ENCODE measurements at places on chromosomes 1 and 21.

DNA sequence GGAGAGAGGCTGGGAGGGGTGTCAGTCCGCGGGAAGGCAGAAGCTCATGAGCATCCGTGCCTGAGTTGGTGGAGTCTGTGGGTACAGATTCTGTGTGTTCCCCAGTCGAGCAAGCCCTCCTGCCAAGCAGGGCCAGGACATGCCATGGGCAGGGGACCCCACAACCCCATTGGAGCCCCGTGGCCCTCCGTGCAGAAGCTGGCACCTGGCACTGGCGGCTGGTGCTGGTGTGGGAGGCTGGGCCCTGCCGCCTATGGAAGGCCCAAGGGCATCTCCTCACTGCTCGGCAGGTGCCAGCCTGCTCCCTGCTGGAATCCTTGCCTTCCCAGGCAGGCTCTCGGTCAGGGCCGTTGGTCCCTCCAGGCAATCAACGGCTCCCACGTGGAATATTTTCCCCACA, 73.7 kb downstream of the UBE2T start:
- no peak for DNase-seq

- DNase-seq: no peak
Observed at GRCh38 chr1:202848191-202848542, 37.4 kb downstream of the PCAT6 start.

GRCh38 chr1:37244083-37244480, 209.8 kb upstream of the GRIK3 start:
- no peak for DNase-seq

DNA sequence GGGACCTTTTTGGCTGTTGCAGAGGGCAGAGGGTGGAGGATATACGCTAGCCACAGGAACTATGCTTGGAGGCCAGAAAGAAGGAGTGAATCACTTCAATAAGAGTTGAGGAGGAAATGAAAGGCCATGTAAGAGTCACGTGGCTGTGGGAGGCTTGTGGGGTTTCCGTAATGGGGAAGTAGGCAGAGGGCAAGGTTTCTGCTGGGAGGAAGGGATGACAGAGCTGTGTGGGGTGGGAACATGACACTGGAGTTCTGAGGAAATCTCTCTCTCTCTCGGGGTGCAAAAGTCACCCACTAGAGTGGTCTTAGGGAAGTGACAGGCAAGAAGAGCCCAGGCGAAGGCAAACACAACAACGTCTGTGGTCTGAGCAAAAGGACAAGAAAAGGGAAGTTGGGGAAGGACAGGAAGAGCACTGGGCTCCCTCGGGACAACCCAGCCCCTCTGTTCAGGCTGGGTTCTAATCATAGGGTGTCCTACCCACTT, 3.9 kb upstream of the CD1C start:
- DNase-seq: no peak

- DNase-seq: no peak
Observed at GRCh38 chr1:17414022-17414421, 25.5 kb downstream of the RCC2 start.

DNA sequence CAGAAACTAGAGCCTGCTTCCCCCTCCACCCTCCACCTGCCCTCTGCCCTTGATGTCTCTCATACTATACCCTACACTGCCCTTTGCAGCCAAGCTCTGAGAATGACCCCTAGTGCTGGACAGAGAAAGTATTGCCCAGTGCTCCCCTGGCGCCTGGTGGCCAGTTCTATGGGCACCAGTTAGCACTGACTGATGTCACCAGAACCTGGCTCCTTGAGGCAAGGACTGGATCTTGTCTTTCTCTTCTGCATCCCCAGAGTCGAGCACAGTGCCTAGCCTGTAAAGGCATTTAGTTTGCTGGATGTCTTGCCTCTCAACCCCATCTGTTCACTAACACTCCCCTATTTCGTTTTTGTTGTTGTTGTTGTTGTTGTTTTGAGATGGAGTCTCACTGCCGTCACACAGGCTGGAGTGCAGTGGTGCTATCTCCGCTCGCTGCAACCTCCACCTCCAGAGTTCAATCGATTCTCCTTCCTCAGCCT, 5.9 kb downstream of the PHLDA3 start:
- DNase-seq: no peak

GRCh38 chr1:89546082-89546889, 21.7 kb downstream of the LRRC8B start:
- DNase-seq: no peak

- no peak for DNase-seq
Observed at GRCh38 chr1:78472851-78473496, 17.8 kb upstream of the PTGFR start.

DNA sequence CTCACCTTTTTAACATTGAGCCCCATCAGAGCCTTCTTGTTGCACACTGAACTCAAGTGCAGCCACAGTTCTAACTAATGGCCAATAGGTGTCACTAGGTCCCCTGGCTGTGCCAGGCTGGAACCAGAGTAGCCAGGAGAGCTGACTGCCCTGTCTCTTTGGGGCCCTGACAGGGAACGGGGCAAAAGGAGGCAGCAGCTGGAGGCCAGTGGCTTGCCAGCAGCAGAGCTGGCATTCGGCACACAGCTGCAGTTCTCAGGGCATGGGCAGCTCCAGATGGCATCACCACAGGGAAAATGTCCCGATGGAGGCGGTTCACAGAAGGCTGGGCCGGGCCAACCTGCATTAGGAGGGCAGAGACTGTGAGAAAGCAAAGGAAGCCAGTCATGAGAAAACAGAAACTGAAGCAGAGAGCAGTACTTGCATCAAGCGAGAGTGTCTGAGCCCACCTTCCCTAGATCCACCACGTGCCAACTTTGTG, 188.6 kb downstream of the FCRL5 start:
- DNase-seq: no peak

DNA sequence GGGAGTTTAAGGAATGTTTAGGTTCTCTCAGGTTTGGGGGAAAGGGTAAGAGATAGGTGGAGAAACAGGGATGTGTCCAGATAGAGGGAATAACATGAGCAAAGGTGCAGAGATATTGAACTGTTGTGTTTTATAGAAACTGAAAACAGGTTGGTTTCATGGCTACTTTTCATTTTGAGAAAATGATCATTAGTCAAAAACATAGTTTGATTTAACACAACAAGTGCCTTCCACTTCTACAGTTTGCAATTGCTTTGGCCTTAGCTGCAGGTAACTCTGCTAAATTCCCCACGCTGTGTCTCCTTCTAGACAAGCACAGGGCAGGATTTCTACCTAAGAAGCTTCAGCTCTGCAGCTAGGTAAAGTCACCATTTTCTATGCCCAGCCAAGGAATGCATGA, 124.9 kb downstream of the RGS2 start:
- DNase-seq: no peak

- no peak for DNase-seq
Observed at GRCh38 chr1:234239515-234239914, 133.7 kb upstream of the COA6 start.

Data from T follicular helper cell (primary cell).